Diencephalon (tissue), 1 donor: ENCODE measurements at places on chromosomes 13 and 19. TPM values are rescaled to one million over a fixed set of nuclear protein-coding genes. Genes with fewer than 3 reads are reported as not detected.

The GNG7 gene
- 26.8 TPM for total RNA-seq

The SYDE1 gene
- total RNA-seq, result 3.9 TPM

The DCAF15 gene
- 10.6 TPM for total RNA-seq

The ZSCAN1 gene
- 1.6 TPM for total RNA-seq

The ZNF549 gene
- total RNA-seq, result 19.6 TPM

The TPTE2 gene
- total RNA-seq, result 0.46 TPM

The CDX2 gene
- not detected for total RNA-seq

The PSG3 gene
- total RNA-seq, result not detected

The POU4F1 gene
- 0.69 TPM for total RNA-seq

The ZNF763 gene
- total RNA-seq, result 3.5 TPM

The ZNF600 gene
- total RNA-seq, result 1.2 TPM

The LSM14A gene
- total RNA-seq, result 78.7 TPM

The ZNF682 gene
- 12.9 TPM for total RNA-seq

The AZU1 gene
- 0.46 TPM for total RNA-seq

The HNRNPA1L2 gene
- 15.5 TPM for total RNA-seq

The SWSAP1 gene
- 1.2 TPM for total RNA-seq

The SIGLEC10 gene
- 3.0 TPM for total RNA-seq

The C5AR1 gene
- total RNA-seq, result 0.46 TPM

The PGLYRP2 gene
- total RNA-seq, result not detected

The GET3 gene
- total RNA-seq, result 71.5 TPM

The KLHL1 gene
- total RNA-seq, result 34.1 TPM

The CD33 gene
- total RNA-seq, result 0.23 TPM

The IL4I1 gene
- total RNA-seq, result 0.23 TPM
